ENCODE measurements at places on chromosomes 4 and X.

- DNase-seq = no peak
Observed at GRCh38 chr4:118989098-118990080, 100.7 kb downstream of the SYNPO2 start.

GRCh38 chr4:79134767-79135166 lies 191.1 kb downstream of the NAA11 start:
- no peak for DNase-seq

- no peak for DNase-seq
Observed at GRCh38 chrX:53262918-53263394, 18.4 kb downstream of the IQSEC2 start.

DNA sequence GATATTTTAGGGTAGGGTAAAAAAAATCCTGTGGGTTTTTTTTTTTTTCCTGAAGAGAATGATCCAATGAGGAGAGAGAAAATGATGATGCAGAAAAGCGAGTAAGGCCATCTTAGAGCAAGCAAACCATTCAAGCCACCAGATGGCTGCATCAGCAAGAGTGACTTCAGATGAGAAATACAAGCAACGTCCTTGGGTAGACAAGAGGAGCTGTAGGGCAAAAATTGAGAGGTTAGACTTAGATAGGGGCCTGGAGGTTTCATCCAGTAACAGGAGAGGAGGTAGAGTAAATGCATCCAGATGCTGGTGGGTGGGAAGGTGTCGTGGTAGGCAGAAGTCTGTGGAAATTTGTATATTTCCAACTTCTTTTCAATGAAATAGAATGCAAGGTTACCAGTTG lies 14.6 kb downstream of the FTHL17 start:
- no peak for DNase-seq
